ENCODE measurements at places on chromosomes 6 and 20.

DNA sequence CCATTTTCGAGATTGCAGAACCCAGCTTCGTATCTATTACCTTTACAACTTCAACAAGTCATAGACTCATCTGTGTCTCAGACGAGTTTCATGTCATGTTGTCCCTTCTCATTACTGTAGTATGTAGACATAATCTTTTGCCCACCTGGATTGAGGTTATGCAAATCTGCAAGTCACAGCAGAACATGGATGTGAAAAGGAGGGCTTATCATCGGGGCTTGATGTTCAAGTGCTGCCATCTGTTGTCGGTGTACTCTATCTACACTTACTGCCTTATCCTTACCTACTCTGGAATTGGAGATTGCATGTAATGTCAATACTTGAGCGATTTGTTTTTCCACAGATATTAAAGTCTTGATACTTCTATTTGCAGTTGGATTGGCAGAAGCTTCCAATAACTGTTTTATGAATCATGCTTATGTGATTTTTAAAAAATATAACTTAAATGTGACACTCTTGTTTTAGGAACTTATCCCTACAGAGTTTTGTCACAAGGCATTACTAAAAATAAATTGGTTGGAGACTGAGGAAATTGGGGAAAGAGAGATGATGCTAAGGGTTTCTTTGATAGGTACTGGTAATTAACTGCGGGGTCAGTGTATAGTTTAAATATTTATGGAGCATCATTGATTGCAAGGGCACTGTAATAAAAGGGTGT, 3.0 kb upstream of the GOPC start:
- peak; percentile 78 for DNase-seq

DNA sequence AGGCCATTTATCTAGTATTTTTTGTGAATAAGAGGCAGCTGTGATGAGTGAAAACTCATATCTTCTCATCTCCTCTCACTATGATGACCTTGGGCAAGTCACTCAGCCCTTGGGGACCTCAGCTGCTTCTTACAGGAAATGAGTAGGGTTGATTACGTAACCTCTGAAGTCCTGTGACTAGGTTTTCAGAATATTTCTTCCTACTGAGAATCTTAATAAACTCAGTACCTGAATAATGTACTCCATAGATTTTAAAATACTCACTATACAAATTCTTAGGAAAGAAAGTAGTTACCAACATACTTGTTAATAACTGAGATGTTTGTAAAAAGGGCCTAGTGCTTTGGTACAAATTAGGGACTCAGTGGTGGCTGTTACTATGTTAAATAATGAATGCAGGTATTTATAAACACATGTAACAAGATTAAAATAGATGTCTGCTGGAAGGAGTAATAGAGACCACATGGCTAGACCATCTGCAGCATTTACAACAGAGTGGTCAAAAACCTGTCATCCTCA, 60.9 kb downstream of the RPRD1B start:
- no peak for DNase-seq

DNA sequence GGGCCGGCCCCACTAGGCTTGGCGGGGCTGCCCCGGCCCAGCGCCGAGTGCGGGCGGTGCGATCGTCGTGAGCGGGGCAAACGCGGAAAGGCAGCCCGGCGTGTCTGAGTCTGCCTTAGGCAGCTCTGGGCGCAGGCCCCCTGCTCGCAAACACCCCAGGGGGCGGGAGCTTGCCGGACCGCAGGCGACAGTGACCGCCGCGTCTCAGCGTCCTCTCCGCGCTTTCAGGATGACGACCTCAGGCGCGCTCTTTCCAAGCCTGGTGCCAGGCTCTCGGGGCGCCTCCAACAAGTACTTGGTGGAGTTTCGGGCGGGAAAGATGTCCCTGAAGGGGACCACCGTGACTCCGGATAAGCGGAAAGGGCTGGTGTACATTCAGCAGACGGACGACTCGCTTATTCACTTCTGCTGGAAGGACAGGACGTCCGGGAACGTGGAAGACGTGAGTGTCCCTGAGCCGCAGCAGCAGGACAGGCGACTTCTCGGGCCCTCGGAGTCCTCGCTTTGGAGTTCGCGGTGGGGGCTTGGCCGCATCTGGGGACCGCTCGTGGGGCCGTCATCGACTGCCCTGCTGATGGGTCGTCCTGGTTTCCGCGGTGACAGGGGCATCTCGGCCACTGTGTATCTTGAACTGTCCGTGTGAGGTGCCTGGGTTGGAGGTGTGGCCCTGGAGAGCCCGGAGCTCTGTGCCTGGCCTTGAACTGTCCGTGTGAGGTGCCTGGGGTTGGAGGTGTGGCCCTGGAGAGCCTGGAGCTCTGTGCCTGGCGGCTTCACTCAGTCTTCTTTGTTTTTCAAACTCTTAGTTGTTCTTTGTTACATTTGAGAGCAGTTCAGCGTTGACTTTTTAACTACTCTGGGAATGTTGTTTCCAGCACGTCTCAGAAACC, 786 bp downstream of the ADRM1 start:
- no peak for DNase-seq

DNA sequence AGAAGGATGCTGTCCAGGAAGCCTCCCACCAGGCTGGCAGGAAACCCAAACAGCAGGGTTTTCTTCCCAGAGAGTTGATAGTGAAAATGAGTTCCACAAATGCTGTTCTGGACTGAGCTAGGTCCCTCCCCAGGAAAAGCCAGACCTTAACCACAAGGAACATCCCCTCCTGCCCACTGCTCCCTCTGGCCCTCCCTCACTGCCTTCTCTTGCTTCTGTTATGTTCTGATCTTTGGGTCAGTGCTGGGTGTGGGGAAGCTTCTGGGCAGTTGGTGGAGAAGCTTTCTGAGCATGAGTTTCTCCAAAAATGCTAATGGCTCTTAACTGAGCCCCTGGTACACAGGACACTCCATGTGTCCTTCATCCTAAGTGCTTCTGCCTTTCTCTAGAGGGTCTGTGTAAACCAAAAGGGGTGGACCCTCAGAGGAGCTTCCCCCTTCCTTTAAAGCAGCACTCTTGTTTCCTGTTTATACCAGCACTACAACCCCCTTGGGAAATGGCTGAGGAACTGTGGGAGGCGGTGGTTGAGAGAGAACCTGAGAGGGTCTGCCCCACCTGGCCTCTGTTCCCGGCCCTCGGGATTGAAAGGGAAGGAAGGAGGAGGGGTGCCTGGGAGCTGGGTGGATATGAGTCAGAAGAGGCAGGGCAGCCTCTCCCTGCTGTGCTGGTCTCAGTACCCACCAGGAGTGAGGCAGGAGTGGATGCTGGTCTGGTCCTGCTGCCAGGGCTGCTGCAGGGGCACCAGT, 42.0 kb downstream of the CDS2 start:
- DNase-seq = no peak

- peak; percentile 35 for DNase-seq
Observed at GRCh38 chr6:139161169-139161568, 26.3 kb downstream of the HECA start.

- DNase-seq = no peak
Observed at GRCh38 chr6:115969930-115970273, 90.8 kb downstream of the FRK start.

- DNase-seq = no peak
Observed at GRCh38 chr6:44725070-44725469, 337.6 kb downstream of the CDC5L start.

GRCh38 chr6:120354452-120355098, 979.7 kb downstream of the TBC1D32 start:
- no peak for DNase-seq

DNA sequence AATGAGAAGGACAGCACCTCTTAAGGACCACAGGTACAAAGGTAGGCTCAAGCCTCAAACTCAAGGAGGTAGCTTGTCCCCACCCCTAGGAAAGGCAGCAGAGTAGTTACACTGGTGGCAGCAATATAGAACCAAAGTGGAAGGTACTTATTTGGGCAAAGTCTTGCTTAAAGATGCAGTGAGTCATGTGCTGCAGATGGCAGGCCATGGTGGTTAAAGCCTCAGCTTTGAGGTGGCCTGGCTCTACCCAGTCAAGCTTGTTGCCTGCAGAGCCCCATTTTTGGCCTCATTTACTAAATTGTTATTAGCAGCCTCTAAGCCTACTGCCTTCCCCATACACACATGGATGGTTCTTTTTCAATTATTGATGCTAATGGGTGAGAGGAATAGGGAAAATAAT, 146.0 kb downstream of the ELOVL4 start:
- no peak for DNase-seq

- no peak for DNase-seq
Observed at GRCh38 chr6:168133687-168134559, 54.9 kb upstream of the FRMD1 start.

GRCh38 chr20:41427833-41428232, 61.2 kb upstream of the EMILIN3 start:
- no peak for DNase-seq

DNA sequence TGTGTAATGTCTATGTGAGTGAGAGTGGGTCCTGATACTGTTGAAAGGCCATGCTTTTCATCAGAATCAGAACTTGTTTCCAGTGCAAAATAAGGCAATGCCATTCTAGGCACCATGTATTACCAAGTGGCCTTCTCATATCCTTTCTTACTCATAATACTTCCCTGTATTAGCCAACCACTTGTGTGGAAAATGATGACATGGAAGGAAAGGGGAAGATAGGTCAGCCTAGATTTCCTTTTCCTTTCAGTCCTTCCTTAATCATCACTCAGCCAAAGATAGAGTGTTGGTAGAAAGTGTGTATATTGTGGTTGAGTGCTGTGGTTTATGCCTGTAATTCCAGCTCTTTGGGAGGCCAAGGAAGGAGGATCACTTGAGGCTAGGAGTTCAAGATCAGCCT, 158.6 kb upstream of the PREP start:
- DNase-seq = no peak

GRCh38 chr20:378961-379336, 1.6 kb upstream of the TRIB3 start:
- DNase-seq = no peak

DNA sequence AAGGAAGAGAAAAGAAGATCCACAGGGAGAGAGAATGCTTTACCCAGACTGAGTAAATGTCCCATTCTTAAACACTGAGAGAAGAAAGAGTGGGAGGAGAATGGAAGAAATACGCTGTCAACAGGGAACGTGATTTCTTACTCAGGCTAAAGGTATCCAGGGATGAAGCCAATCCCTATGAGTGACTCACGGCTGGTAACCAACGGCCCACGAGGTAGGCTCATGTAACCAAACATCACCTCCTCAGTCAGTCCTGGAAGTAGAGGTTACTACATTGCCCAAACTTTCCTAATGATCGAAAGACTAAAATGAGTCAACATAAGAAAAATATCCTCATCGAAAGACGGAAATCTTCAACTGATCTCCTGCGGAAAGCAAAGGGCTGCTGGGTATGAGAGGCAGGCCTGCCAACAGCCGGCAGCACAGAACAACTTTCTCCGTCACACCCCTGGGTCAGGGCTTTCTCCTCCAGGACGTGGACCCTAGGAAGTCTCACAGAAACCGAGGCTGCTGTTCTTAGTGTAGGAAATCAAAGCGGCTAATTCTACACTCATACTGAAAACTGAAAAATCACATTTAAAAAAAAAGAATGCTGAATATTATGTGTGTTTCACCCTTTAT, 292.6 kb downstream of the GMDS start:
- no peak for DNase-seq

DNA sequence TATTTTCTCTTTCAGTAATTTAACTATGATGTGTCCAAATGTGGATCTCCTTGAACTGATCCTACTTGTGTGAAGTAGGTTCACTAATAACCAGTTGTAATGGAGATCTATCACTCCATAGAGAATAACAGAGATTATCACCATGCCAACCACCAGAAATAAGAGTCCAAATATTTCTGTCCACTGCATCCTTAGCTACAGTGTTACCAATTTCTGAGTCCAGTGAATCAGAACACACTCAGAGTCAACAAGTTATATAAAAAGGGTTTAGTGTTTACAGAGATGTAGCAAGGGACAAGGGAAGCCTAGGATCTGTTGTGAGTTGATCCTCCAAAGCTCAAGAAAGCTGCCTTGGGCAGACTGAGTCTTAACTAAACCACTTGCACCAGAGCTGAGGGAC, 882.8 kb downstream of the TBC1D32 start:
- DNase-seq = no peak
